ENCODE measurements at places on chromosomes 12 and 14. TPM values are rescaled to one million over a fixed set of nuclear protein-coding genes. Genes with fewer than 3 reads are reported as not detected.

AICDA gene
- total RNA-seq = 0.96 TPM

RNU7-1 gene
- not detected for total RNA-seq

GUCY2C gene
- 0.72 TPM for total RNA-seq

GPR132 gene
- 4.1 TPM for total RNA-seq

NFE2 gene
- total RNA-seq = 4.8 TPM

C1S gene
- 201 TPM for total RNA-seq

DENND5B gene
- total RNA-seq = 26.2 TPM

MVK gene
- 10.1 TPM for total RNA-seq

BAZ2A gene
- total RNA-seq = 19.0 TPM

IL26 gene
- total RNA-seq = not detected

KRT85 gene
- not detected for total RNA-seq

KRT80 gene
- total RNA-seq = not detected

KRT71 gene
- total RNA-seq = not detected

PAX9 gene
- total RNA-seq = 2.9 TPM

EMP1 gene
- 81.6 TPM for total RNA-seq

OR6C6 gene
- total RNA-seq = 8.4 TPM

ZNF891 gene
- 9.1 TPM for total RNA-seq

PLBD1 gene
- total RNA-seq = 10.1 TPM

SCFD1 gene
- 243 TPM for total RNA-seq

KRT78 gene
- total RNA-seq = 8.7 TPM

OR6C74 gene
- total RNA-seq = not detected

ANAPC7 gene
- 19.7 TPM for total RNA-seq

SPATA7 gene
- 27.7 TPM for total RNA-seq

HOXC12 gene
- total RNA-seq = not detected

CCDC175 gene
- 0.96 TPM for total RNA-seq

GABARAPL1 gene
- total RNA-seq = 69.1 TPM

SNRPF gene
- total RNA-seq = 12.3 TPM

MRPL42 gene
- 82.8 TPM for total RNA-seq

INSM2 gene
- total RNA-seq = 1.7 TPM

FGF6 gene
- total RNA-seq = 1.4 TPM

TAS2R46 gene
- total RNA-seq = 17.3 TPM

BCL11B gene
- total RNA-seq = 2.6 TPM

WNT1 gene
- not detected for total RNA-seq

OR4E1 gene
- 1.4 TPM for total RNA-seq

SUPT16H gene
- total RNA-seq = 59.2 TPM

ASB2 gene
- total RNA-seq = 35.4 TPM

CAPZA3 gene
- 0.72 TPM for total RNA-seq

AMN gene
- total RNA-seq = not detected

FRMD6 gene
- total RNA-seq = 129 TPM

AHNAK2 gene
- total RNA-seq = 59.0 TPM

Measured in umbilical cord (tissue), 2 donors.